ENCODE measurements at places on chromosomes 2 and 18.

- no peak for DNase-seq
These were observed 59.8 kb downstream of the PMAIP1 start for GRCh38 chr18:59959606-59960005.

- DNase-seq: no peak
These were observed 35.8 kb upstream of the FIGN start for GRCh38 chr2:163771596-163771995.

- peak; percentile 84 for DNase-seq
These were observed 5.4 kb downstream of the SPR start for GRCh38 chr2:72892506-72893173.

DNA sequence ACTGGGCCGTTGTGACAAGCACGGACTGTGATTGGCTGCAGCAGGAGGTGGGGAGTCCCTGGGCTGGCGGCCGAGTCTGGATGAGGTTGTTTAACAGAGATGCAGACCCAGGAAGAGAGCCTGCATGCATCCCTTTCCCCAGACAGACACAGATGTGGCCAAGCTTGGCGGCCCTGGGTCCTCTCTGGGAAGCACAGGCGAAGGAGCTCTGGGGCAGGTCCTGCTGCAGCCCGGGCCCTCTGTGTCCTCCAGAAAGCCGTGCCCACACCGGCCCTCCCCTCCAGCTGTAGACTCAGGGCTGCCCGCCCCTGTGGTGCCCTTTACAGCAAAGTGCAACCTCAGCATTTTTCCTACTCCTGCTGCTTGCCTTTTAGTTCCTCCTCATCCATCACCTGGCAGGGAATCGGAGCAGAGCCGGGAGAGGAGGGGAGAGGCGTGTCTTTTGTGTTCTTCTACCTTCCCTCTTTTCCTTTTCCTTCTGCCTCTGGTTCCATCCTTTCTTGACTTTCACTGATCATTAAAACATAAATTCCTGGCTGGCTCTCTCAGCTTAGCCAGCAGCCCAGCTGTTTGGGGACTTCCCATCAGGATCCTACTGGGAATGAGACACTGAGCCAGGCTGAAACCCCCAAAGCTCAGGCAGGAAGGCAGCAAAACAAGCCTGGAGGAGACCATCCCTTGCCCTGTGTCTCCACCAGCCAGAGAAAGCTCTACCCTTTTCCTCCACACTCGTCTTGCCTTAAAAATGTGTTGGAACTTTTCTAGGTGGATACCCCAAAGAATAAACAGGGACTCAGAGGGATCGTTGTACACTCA, 75.0 kb downstream of the CTIF start:
- DNase-seq: no peak

DNA sequence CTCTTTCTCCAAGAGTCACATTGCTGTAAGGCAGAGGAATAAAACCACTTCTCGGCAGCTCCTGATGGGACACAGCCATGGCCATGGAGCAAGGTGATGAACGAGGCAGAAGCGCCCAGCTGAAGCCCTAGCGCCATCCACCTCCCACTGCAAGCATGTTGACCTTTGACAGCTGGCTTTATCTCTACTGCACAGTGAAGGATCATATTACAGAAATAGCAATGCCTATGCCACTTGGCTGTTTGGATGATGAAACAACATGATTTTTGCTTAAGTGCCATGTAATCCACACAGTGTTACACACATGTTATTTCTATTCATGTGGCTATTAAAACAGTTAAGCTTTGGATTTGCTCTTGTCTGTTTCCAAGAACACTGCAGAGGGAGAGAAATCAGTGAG, 167.7 kb downstream of the VAPA start:
- no peak for DNase-seq

GRCh38 chr2:174535083-174535482, 48.3 kb upstream of the GPR155 start:
- peak; percentile 54 for DNase-seq

GRCh38 chr2:115652652-115653051, 1210.2 kb downstream of the DPP10 start:
- DNase-seq: no peak

DNA sequence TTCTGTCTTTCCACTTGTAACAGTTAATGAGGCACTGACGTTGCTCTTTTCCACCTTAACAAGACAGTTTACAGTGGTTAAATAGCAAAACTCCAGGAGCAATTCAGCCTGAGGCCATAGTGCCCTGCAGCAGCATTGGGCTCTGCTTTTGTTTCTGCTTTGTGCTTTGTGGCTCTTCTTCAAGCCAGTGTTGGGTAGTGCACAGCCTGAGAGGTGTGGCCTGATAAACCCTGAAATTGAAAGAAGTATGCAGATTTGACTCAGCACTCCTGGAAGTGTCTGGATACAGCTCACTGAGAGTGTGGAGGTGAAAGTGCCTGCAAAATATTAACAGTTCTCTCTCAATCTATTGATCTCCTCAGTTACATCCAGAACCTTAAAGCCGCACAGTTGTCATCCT, 63.0 kb downstream of the STK25 start:
- no peak for DNase-seq

GRCh38 chr18:10100196-10100595, 186.4 kb downstream of the VAPA start:
- no peak for DNase-seq
